A549 treated with DMSO at 1 μM for 4 hours (cell line): ENCODE measurements at places on chromosomes 3 and 15. TPM values are rescaled to one million over a fixed set of nuclear protein-coding genes. Genes with fewer than 3 reads are reported as not detected.

RAD54L2 gene
- 4.4 to 5.9 TPM (median 4.9 TPM) in 5 replicates for total RNA-seq

CLDN18 gene
- not detected in 5 replicates for total RNA-seq

INAFM2 gene
- total RNA-seq = 5.1 to 8.0 TPM (median 6.3 TPM) in 5 replicates

PPM1M gene
- 3.9 to 5.7 TPM (median 5.0 TPM) in 5 replicates for total RNA-seq

CACNA1D gene
- total RNA-seq = 0.68 to 1.6 TPM (median 0.98 TPM) in 5 replicates

KBTBD13 gene
- total RNA-seq = 0.02 TPM in 1 of 5 replicates, not detected in the others

LMCD1 gene
- 75.6 to 119 TPM (median 81.9 TPM) in 5 replicates for total RNA-seq

PFN2 gene
- 151 to 184 TPM (median 169 TPM) in 5 replicates for total RNA-seq

GALNT15 gene
- total RNA-seq = 0.06 to 0.14 TPM (median 0.07 TPM) in 3 of 5 replicates, not detected in the others

GOLGA8G gene
- 0.04 TPM in 1 of 5 replicates, not detected in the others for total RNA-seq

FGF7 gene
- total RNA-seq = 0.05 TPM in 1 of 5 replicates, not detected in the others

LARP6 gene
- 52.1 to 84.0 TPM (median 73.8 TPM) in 5 replicates for total RNA-seq

TMEM212 gene
- not detected in 5 replicates for total RNA-seq

ASB14 gene
- total RNA-seq = not detected in 5 replicates

NSUN3 gene
- 6.3 to 9.0 TPM (median 7.2 TPM) in 5 replicates for total RNA-seq

GP5 gene
- 0.03 to 0.07 TPM in 2 of 5 replicates, not detected in the others for total RNA-seq

IL17RB gene
- total RNA-seq = 0.81 to 1.3 TPM (median 1.0 TPM) in 5 replicates

GOLGA8F gene
- total RNA-seq = not detected in 5 replicates

GOLGA6L4 gene
- total RNA-seq = 0.28 to 1.4 TPM (median 1.1 TPM) in 5 replicates

FBXW12 gene
- not detected in 5 replicates for total RNA-seq

DCBLD2 gene
- 219 to 325 TPM (median 298 TPM) in 5 replicates for total RNA-seq

SCN11A gene
- 0.01 TPM in 1 of 5 replicates, not detected in the others for total RNA-seq

NRG4 gene
- total RNA-seq = 0.81 to 2.6 TPM (median 1.1 TPM) in 5 replicates

SCG5 gene
- 1.6 to 3.7 TPM (median 2.2 TPM) in 5 replicates for total RNA-seq

PDZRN3 gene
- total RNA-seq = not detected in 5 replicates

CILP gene
- total RNA-seq = 0.05 to 0.08 TPM (median 0.08 TPM) in 5 replicates

CYP8B1 gene
- total RNA-seq = not detected in 5 replicates
